ENCODE measurements at places on chromosomes 5 and 9.

DNA sequence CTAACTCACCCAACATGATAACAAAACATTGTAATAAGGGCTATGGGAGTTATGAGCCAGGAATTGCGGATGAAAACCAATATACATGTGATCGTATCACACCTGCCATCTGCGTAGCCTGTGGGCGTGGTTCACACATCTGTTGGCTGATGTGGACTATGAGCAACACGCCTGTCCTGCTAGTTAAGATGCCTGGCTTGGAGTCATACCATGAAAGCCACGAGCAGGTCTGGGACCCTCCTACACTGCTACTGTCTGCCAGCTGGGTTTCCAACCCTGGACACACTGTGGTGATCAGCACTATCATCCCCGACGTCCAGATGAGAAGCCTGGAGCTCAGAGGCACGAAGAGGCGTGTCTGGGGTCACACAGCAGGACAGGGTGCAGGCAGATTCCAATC, 40.2 kb downstream of the STK10 start:
- no peak for DNase-seq

DNA sequence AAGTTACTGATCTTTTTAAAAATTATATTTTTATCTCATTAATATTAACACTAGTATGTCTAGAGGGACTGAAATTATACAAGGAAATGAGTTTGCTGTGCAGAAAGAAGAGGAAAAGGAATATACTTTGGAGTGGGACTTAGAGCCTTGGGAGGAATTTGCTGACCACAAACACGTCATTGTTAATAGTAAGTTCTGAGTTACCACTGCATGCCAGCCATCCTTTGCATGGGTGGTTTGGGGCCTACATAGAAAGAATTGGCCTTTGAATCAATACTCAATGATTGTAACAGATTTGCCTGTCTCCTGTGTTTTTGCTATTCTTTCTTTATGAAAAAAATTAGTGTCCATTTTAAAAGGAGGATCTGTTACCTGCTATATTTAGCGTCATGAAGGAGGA, 232.6 kb upstream of the TNC start:
- no peak for DNase-seq

GRCh38 chr5:62653864-62654575, 75.4 kb downstream of the LRRC70 start:
- no peak for DNase-seq

GRCh38 chr5:137737349-137738131, 1.7 kb upstream of the KLHL3 start:
- peak; percentile 32 for DNase-seq

- no peak for DNase-seq
Measured at GRCh38 chr5:61813361-61813760, 481.3 kb downstream of the ZSWIM6 start.

DNA sequence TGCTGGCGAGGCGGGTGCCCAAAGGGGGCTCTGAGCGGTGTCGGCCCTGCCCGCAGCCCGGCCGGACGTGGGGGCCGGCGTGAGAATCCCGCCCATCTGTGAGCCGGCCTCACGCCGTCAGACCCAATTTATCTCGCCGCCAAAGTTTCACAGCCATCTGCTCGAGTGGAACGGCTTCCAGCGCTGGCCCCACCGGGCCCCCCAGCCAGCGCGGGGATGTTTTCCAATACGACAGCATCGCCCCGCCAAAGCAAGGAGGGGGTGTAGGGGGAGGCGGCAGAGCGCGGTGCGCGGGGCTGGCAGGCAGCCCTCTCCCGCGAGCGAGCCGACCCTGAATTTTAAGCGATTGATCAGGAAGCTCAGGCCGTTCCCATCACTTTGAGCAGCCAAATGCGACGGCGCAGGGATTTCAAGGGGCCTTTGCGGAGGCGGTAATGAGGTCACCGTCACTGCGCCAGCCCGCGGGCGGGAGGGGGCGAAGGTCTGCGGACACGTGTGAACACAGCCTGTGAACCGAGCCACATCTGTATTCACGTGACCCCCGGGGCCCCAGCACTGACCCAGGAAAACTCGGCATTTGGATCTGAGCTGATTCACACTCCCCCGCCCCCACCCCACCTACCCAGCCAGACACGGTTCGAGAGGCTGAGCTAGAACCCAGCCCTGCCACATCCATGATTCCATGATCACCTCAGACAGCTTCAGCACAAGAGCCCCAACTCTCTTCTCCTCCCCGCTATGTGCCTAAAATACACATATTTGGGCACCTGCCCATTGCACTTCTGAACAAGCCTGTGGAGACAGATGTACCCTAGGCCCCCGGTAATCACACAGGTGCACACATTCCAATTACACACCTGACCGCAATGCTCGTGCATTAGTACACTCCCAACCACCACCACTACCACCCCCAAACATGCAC, 47.8 kb upstream of the PSD2 start:
- peak; percentile 57 for DNase-seq

DNA sequence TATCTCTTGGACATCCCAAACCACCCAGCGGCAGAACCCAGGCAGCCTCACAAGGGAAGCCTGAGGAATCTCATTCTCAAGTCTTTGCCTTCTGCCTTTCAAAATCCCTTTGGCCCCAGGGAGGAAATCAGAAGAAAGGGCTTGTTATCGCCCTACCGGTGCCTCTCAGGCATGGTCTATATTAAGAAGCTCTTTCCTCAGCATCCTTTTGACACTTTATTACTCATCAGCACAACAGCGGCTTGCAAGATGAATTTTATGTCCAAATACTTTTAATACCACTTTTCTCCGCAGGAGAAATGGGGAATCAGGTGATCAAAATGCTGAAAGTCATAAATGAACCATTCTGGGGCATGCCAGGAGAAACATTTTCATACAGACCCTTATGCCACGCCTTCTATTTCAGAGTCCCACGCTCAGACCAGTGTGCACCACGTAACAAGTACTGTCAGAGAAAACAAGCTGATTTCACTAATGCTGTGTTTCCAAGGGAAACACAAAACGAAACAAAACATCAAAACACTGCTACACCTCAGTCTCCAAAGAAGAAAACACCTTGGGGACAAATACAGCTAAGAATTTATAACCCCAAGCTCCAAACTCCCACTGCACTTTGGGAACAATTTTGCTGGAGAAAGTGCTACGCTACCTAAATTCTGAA, 30.0 kb downstream of the RAPGEF1 start:
- DNase-seq, result peak; percentile 87

- peak; percentile 28 for DNase-seq
Measured at GRCh38 chr5:171207256-171207847, 101.7 kb upstream of the TLX3 start.

GRCh38 chr9:17969232-17969631, 390.4 kb downstream of the SH3GL2 start:
- no peak for DNase-seq

DNA sequence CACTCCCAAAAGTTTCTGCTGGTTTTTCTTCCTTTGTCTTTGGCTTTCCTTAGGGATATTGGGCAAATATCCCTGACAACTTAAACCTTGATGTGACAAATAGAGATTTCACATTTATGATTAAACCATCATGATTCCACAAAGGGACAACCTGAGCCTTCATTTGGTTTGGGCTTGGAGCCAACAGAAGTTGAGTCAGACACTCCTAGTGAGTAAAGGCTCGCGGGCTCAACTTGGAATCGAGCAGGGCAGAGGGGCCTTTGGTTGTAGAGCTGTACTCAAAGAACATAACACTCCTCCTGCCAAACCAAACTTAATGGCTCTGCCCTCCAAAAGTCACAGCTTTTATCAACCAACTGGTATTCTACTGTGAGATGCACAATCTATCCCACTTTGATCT, 290.2 kb upstream of the MAP3K1 start:
- DNase-seq, result no peak

DNA sequence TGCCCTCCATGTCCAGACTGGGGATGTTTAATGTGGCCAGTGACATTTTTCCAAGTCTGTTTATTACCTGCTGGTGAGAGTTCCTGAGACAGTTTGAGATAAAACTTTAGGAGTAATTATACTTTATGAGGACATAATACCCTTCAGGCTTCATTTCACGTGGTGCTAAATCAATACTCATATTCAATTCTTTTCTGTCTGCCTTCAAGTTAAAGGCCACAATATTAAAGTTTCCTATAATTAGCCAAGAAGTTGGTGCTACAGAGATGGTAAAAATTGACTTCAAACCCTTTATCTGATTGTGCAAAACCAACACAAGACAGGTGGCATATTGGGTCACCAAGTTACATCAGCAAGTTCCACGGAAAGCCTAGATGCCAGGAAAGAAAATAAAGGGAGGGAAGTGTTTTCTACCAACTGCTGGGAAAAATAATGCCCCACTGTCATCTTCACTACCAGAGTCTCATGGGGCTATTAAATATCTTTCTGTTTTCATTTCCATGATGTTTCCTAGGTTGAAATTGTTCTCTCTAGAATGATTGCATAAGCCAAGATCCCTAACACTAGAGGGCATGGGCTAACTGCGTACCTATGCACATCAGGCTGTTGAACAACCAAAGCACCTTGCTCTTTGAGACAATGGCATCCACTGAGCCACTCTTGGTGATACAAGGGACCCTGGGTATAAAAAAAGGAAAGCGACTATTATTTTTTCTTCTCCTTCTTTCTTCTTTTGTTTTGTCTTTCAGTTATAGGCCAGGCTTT, 68.7 kb downstream of the INSYN2B start:
- no peak for DNase-seq

GRCh38 chr5:57824623-57825022, 342.0 kb upstream of the ACTBL2 start:
- no peak for DNase-seq

DNA sequence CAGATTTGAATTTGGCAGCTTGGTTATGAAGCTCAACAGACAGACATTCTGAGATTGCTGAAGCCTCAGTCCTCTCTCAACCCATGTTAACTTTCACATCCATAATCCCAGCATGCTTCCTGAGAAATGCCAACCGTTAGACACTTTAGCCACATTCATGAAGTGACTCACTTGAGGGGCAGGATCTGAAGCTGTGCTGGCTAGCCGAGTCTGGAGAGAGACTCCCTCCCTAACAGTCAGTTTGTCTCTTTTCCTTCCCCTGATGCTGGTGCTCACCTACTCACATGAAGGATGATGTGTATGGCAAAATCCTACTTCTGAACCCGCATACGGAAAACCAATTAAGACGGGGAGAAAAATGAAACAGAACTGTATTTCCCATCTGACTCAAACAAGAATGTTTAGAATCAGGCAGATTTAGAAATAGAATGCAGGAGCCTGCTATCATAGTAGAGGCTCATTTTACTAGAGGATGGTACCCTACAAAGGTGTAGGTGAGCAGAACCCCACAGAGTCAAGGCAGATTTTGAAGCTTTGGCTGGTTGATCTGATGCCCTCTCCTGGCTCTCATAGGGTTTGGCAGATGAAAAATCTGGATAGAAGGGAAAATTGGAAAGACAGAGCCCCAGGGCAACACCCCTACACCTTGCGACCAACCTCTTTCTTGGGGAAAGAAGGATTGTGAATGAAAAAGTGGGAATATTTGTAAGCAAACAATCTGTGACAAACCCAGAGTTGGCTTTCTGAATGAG, 150.9 kb upstream of the LHFPL2 start:
- no peak for DNase-seq

DNA sequence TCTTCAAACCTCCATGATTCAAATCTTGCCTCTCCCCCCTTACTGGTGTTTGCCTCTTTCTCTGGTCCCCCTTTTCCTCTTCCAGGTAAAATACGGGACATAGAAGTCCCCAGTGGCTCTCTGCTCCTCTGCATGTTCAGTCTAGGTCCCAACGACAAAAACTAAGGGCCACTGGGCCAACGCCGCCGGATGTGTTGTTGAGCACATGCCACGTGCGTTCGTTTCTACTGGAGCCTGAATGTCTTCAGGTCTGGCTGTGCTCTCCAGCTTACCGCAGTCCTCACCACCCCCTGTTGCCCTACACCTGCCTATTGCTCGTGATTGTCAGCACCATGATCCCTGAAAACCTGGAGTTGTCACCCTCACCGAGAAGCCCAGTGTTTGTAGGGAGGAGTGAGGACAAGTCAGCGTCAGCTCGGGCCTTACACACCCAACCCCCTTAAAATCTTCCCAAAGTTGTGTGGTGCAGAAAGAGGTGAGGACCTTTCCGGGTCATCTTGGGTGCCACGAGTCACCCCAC, 2.8 kb upstream of the ADAMTS2 start:
- DNase-seq, result no peak

DNA sequence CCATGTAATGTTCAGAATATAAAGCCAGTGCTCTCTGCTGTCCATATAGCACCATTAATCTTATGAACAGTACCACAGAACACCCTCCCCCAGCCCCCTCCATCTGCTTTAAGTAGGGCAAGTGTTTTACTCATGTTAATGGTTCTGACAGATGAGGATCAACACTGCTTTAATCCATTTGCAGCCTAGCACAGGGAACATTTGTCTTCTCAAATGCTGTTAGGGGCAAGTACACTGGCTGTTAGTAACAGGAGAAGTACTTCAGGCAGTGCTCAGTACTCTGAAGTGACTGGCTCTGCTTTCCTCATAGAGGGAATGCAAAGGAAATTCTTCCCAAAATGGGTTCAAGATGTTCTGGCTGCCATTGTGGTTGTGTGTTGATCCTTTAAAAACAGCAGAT, 202.6 kb downstream of the DCP2 start:
- no peak for DNase-seq

Measured in GM12865 (cell line).